ENCODE measurements at places on chromosomes 6 and 20. TPM values are rescaled to one million over a fixed set of nuclear protein-coding genes. Genes with fewer than 3 reads are reported as not detected.
A peak's percentile ranks its signal among the peaks of the same experiment; 100 is the strongest.

DNA sequence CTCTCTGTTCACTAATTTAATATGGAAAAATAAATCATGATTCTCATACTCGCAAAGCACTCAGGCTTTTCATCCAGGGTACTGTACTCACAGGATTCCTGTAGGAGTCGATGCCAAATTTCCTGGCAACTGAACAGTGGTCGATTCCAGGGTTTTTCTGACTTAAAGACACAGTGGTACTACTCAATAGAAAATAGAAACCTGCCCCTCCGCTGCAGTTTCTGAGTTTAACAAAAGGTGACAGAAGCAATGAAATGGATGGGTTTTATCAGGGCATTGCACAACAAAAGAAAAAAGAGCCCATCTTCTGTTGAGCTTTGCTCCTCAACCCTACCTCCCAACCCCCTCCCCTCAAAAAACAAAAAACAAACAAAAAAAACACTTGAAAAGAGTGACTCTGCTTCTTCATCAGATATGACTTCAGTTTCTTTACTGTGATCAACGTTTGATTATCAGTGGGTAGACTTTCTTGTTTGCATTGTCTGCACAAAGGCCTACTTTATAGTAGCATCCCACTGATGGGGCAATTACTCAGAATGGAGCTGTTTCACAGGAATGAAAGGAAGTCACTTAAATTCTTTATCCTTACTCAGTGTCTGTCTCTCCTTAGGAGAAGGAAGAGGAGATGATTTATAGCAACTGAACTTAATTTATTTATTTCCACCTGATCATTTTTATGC, 96.2 kb upstream of the FOXO3 start:
- H3K4me3 ChIP-seq, result no peak overlapping the region
- peaks cover 6% of the 10 kb centered on the region for H3K4me1 ChIP-seq
- H3K27ac ChIP-seq, result no peak overlapping the region

- no peak overlapping the region for H3K4me3 ChIP-seq
- no peak overlapping the region for H3K27ac ChIP-seq
- no peaks in the 10 kb centered on the region for H3K36me3 ChIP-seq
- no peaks in the 10 kb centered on the region for H3K27me3 ChIP-seq
Measured at GRCh38 chr6:149013586-149014344, 266.9 kb downstream of the UST start.

DNA sequence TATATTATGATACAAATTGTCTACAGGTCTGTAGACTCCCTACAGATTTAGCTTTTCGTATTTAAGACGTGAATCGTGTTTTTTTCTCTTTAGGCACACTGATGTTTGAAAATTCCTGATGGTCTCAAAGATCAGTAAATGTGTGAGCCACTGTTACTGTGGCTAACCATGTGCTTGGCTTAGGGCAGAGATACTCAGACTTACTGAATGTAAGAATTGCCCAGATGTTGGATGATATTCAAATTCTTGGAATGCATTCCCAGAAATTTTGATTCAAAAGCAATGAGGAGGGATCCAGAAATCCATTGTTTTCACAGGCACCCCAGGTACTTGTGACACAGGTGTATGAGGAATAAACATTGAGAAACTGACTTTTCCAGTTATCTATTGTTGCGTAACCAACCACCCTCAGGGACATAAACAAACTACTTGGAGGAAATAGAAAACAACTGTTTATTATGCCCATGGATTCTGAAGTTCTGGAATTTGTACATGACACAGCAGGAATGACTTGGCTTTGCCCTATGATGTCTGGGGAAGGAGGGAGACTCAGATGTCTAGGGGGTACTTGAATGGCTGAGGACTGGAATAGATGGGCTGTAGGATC, 339.6 kb upstream of the CITED2 start:
- peaks cover 12% of the 10 kb centered on the region for H3K4me1 ChIP-seq
- no peak overlapping the region for H3K27ac ChIP-seq
- DNase-seq, result no peak
- no peaks in the 10 kb centered on the region for H3K36me3 ChIP-seq
- no peak overlapping the region for H3K4me3 ChIP-seq

DNA sequence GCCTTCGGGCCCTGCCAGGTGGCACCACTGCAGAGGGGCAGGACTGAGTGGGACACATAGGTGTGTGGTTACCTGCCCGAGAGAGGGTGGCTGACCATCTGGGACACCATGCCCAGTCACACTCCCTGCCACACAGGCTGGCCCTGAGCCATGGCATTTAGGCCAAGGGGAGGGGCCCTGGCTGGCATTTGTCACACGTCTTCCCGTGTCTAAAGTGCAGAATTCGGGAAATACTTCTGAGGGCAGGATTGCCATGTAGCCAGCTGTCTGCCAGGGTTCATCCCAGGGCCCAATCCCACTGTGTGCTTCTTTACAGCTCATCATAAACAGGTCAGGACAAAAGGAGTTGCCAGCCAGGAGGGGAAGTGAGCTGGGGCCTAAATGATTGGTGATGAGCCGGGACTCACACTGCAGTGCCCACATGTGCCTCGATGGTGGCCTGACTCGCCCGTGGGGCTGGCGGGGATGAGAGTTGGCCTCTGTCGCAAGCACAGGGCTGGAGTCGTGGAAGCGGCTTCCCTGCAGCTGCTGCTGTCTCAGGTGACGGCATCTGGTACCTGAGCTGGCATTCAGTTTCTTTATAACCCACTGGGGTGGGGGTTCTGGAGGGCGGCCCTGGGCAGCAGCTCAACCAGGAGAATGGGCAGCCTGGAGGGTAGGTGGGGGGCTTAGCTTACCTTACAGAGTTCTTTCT, 5.9 kb upstream of the UNC93A start:
- H3K4me1 ChIP-seq, result peaks cover 55% of the 10 kb centered on the region
- no peak overlapping the region for H3K27ac ChIP-seq
- DNase-seq, result no peak
- no peaks in the 10 kb centered on the region for H3K27me3 ChIP-seq
- no peaks in the 10 kb centered on the region for H3K36me3 ChIP-seq

DNA sequence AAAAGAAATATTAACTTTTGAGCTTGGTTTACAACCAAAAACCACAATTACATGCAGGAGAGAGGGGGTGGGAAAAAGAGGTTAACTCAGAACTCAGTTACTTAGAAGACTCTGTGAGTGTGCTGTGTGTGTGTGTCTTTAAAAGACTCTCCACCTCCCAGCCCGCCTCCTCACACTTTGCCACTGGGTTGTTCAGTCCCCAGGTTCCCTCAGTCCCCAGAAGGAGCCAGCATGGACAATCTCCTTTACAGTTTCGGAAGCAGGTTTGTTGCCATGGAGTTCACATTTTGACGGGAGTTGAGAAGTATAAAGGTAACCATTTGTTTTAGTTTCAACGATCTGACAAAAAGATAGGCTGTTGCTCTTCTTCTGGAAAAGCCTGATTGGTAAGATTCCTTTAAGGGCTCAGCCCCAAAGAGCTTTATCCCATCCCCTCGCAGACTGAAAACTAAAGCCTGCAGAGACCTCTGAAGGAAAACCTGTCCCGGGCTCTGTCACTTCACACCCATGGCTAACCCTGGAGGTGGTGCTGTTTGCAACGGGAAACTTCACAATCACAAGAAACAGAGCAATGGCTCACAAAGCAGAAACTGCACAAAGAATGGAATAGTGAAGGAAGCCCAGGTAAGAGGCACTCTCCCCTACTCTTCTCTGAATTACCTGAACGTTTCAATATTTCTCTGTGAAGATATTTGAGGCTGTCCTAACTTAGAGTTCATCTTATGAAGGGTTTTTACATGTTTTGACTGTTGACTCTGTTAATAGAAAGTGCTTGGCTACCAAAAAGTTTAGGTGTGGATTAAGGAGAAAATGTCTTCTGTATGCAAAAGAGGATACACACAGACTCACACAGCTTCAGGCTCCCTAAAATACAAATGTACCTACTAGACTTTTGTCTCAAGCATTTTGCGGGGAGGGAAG, at the start of gene SPTLC3:
SPTLC3 (plus strand) TSS at position 212 of the 921 bp plus-strand sequence; CDS start at position 508, 296 bp downstream.
- peak within 1 kb of the TSS; percentile 95 for H3K27ac ChIP-seq
- DNase-seq, result peak; percentile 44
- H3K4me3 ChIP-seq, result peak within 1 kb of the TSS; percentile 75
- no peaks in the 10 kb centered on the region for H3K36me3 ChIP-seq
- no peaks in the 10 kb centered on the region for H3K27me3 ChIP-seq

DNA sequence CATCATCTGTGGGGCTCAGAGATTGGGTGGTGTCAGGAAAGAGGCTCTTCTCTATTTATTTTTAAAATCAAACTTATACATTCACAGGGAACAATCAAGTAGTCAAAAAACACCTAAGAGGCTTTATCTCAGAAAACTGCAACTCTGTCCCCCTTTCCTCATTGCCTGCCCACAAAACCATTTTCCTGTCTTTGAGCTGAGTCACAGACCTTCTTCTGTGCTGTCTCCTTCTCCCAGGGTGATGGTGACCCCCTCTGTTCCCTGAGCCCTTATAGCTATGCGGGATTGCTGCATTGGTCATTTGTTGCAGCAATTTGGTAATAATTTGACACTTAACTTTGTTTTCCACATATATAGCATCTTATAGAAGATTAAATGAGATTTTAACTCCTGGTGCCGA, 195.2 kb upstream of the PROKR2 start:
- no peak overlapping the region for H3K4me3 ChIP-seq
- peaks cover 1% of the 10 kb centered on the region for H3K27me3 ChIP-seq
- H3K4me1 ChIP-seq, result no peaks in the 10 kb centered on the region
- H3K27ac ChIP-seq, result no peak overlapping the region
- no peaks in the 10 kb centered on the region for H3K36me3 ChIP-seq

DNA sequence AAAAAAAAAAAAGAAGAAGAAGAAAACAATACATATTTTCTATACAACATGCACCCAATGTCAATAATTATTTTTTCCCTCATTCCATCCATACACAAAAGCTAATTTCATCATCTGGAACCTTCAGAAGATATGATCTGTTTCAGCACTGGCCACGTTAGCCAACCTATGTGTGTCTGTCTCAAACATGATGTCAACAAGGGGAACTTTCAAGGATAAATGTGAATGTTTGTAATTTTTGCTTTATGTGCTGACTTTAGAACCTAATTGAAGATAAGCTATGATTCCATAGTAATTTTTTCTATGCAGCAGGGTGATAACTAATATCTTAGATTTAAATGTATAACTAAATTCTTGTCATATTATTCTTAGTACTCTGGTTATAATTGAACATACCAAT, 37.9 kb downstream of the IPCEF1 start:
- no peaks in the 10 kb centered on the region for H3K36me3 ChIP-seq
- peak overlapping the region; percentile 95 for H3K27ac ChIP-seq
- H3K4me3 ChIP-seq, result no peak overlapping the region
- H3K4me1 ChIP-seq, result peaks cover 40% of the 10 kb centered on the region
- no peak for DNase-seq

DNA sequence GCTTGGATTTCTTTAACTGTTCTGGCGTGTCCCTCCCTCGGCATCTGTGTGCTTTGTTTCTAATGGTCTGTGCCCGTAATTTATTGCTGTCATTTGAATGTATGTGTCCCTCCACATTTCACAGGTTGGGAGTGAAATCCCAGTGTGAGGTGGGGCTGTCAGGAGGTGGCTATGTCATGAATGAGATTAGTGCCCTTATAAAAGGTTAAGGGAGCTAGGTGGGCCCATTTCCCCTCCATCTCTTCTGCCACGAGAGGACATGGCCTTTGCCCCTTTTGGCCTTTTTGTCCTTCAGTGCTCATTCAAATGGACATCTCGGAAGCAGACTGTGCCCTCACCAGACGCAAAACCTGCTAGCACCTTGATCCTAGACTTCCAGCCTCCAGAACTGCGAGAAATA, 96.3 kb downstream of the LAMP5 start:
- no peak overlapping the region for H3K27ac ChIP-seq
- H3K4me3 ChIP-seq, result no peak overlapping the region
- H3K27me3 ChIP-seq, result peaks cover 2% of the 10 kb centered on the region
- H3K4me1 ChIP-seq, result no peaks in the 10 kb centered on the region

PROKR2 gene
- 2.3 TPM for total RNA-seq

CASS4 gene
- 0.67 TPM for total RNA-seq

TNFRSF6B gene
- total RNA-seq, result not detected

SOD2 gene
- 62.9 TPM for total RNA-seq

DYNLT1 gene
- total RNA-seq, result 142 TPM

CST2 gene
- total RNA-seq, result 1.2 TPM

All from mesothelial cell of epicardium (in vitro differentiated cells).